ENCODE measurements at places on chromosomes 4 and X.

DNA sequence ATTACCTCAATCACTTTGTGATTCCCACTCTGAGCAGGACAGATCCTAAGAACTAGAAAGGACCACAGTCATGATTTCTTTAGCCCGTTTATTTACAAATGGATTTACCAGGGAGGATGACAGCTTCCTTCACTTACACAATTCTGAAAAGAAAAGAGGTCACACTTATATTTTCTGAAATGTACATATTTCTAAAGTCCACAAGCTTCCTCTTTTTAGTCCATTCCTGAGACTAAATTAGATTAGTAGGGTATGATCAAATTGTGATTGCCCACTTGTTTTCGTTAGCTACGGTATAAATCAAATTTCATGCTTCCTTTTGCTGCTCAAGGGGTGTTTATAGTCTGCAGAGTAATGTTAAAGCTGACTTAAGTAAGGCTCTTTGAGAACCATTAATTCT, 7.6 kb upstream of the AMELX start:
- DNase-seq = no peak

- no peak for DNase-seq
Observed at GRCh38 chr4:132124624-132124974, 1024.5 kb upstream of the PCDH10 start.

DNA sequence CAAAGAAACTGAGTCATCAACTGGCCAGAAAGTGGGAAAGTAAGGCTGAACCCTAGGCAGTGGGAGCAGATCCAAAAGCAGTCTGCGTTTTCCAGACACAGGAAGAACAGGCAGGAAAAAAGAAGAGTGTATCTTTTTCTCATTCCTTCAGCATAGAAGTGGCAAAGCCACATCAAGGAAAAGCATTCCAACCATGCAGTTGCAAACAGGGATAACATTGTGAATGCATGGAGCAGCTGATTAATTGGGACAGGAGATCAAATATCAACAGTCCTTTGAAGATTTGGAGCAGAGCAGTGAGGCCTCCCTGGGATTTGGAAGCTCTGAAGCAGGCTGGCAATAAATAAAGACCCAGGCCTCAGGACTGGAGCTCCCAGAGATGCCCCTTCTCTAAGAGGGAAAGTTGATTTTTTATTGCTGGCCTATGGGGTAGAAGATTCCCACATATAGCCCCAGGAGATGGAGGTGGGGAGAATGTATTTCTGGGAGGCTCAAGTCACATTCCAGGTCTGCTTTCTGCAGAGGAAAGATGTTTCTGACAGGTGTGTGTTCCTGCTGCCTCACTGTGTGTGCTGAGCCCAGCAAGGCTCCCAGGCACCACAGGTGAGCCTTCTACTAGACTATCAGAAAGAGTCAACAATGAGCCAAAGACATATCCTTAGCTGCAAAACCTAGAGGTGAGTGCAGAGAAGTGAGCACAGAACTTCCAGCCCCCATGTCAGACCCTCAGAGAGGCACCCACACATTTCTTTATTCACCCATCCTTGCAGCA, 222.5 kb downstream of the RAB28 start:
- DNase-seq = no peak

DNA sequence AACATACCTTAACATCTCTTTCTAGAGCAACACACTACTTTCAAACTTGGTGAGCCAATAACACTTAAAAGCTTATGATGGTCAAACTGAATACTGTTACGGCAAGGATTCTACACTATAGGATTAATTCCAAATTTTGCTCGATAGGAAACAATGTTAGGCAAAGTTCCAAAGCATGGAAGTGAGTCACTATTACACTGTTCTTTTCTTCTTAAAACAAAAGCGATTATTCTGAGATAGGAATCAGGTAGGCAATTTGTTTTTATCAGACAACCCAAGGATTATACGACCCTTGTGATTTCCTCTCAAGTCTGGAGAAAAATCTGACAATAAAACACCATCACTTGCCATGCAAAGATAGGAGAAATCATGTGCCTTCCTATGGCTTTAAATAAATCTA, 81.5 kb downstream of the HUWE1 start:
- DNase-seq = no peak

GRCh38 chr4:127920521-127920920, 39.8 kb downstream of the PLK4 start:
- DNase-seq = no peak

GRCh38 chrX:132908891-132909290, 49.5 kb downstream of the HS6ST2 start:
- DNase-seq = no peak
